Activated T-cell treated with anti-CD3 and anti-CD28 coated beads, Interleukin-2, amount 50 U/mL, for 4 hours (primary cell): ENCODE measurements at places on chromosomes 12 and 14. TPM values are rescaled to one million over a fixed set of nuclear protein-coding genes. Genes with fewer than 3 reads are reported as not detected.

DNA sequence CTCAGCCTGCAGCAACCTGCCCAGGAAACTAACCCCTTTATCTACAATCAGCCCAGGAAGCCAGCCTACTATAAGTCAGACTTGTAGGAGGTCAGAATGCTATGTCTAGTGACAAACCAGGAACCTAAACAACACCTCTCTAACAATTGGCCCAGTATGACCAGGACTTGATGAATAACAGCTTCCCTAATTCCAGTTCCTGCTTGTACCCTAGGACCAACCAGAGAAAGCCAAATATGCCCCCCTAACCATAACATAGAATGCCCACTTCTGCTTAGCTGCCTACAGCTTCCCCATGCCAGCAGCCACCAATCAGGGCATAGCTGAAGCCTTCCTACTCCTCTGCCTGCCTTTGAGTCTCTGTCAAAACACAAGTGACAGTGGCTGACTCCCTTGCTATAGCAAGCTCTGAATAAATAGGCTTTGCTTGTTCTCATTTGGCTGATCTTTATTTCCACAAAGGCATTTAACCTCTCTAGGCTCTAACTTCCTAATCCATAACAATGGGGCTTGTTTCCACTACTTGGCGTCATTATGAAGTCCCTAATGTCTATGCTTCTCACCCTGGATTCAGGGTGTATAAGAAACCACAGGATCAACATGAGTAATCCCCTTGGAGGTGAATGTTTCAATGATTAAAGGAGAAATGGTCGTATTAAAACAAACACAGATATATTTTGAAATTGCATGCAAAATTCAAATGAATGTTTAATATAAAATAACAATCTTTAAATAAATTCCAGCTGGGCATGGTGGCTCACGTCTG is 220.2 kb downstream of the ANO6 start:
- DNase-seq = no peak

DNA sequence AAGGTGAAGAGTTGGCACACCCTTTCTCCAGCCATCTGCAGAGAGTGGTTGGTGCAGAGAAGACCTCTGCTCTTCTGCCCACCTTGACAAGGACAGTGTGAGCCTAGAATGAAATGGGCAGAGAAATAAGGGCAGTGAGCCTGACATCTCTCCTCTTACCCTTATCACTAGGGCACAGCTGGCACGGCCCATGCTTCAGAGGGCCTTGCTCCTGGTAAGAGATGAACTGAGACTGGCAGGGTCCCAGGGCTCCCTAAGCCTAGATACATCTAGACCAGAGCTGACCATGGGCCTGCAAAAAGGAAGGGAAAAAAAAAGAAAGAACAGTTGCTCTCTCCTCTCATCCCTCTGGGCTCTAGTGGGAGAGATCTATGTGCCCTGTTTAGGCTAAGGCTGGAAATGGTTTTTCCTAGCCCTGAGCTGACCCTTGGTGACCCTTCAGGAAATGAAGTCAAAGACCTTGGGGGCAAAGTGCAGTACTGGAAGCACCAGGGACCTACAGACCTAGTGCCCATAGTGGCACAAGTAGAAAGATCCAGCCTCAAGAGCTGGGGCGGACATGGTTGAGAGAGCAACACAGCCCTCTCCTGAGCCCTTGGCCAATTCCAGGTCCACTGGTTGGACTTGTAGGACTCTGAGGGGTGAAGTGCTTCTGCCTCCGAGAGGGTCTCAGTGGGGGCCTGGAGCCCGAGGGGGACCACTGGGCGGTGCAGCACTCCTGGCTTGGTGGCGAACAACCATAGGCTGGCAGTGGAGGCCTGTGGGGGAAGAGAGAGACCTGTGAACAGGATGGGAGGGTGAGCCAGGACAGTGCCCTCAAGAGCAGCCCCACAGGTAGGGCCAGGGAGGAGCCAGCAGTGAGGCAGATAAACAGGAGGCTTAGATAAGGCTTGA is 22.0 kb downstream of the PRPF40B start:
- DNase-seq = no peak

- DNase-seq = no peak
Observed at GRCh38 chr12:61574339-61574738, 685.9 kb upstream of the USP15 start.

DNA sequence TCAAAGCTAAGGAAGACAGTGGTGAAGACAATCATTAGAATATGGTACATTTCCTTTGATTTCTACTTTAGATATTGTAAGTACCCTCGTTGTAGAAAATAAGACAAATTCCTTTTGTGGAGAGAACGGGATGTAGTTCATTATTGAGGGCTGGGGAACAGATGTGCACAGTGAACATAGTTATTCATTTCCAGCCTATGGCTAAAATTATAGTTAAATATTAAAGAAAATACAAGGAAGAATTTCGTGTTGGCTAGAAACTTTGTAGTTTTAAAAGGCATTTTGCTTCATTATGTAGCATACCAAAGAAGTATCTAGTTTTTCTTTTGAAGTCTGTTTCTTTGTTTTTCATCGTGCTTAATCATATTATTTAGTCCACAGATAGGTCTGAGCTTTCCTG is 201.8 kb downstream of the ESR2 start:
- DNase-seq = no peak

- no peak for DNase-seq
Observed at GRCh38 chr14:32682214-32682613, 256.5 kb upstream of the NPAS3 start.

- no peak for DNase-seq
Observed at GRCh38 chr12:24307716-24308335, 358.4 kb upstream of the SOX5 start.

DNA sequence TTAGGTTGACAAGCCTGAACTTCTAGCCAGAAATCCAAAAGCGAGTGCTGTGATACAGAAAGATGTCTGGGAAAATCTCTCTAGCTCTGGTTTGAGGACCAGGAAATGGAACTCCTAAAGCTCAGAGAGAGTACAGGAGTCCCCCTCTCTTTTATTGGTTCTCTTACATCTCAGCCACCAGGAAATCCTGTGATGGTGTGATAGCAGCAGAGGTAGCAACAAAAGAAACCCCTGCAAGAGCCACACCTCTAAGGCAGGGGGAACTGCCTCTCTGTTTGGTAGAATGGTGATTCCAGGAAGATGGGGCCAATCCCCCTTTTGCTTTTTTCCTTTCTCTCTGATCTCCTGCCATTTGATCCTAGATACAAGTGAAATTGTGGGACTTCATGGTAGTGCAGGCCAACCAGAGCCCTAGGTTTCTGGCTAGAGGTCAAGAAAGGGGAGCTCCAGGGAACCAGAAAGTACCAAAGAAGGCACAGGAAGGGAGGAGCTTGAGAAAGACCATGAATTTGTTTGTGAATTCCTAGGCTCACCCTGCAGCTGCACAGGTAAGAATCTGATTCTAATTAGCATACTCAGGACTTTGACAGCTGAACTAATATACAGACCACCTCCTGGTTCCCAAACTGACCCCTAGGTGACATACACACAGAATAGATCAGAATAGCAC is 88.5 kb downstream of the PAPLN start:
- DNase-seq = no peak

- no peak for DNase-seq
Observed at GRCh38 chr12:70876952-70877351, 43.6 kb downstream of the PTPRR start.

GRCh38 chr12:93059925-93060665 is 131.0 kb upstream of the EEA1 start:
- no peak for DNase-seq

- DNase-seq = no peak
Observed at GRCh38 chr14:64719601-64720000, 15.4 kb downstream of the PLEKHG3 start.

DNA sequence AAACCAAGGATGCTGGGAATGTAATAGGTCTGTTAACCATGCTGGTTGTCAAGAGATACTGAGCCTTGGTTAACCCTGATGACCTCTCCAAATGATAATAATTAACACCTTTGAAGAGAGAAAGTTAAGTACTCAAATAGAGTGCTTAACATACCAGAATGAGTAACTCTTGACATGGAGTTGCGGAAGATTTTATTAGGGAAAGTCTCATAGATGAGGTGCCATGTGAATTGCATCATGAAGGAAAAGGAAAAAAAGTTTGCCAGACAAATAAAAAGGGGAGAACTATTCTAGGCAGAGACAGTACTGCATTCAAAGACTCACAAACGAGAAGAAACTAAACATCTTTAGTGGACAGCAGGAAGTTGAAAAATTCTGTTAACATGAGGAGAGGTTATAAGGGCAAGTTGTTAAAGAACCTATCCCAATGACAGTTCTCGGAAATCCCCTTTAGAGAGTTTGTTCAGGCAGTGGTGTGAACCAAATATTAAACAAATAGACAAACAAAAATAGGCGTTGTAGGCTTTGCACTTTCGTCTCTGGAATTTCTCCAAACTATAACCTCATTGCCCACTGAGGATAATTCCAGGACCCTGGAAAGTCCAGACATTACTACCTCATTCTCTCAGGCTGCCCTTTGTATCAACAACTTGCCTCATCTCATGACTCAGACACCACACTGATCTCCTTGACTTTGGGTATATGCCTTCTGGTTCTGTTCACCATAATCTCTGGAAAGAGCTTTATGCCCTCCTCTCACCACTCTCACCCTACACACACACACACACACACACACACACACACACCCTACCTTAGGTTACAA is 435.0 kb downstream of the GXYLT1 start:
- DNase-seq = no peak

DNA sequence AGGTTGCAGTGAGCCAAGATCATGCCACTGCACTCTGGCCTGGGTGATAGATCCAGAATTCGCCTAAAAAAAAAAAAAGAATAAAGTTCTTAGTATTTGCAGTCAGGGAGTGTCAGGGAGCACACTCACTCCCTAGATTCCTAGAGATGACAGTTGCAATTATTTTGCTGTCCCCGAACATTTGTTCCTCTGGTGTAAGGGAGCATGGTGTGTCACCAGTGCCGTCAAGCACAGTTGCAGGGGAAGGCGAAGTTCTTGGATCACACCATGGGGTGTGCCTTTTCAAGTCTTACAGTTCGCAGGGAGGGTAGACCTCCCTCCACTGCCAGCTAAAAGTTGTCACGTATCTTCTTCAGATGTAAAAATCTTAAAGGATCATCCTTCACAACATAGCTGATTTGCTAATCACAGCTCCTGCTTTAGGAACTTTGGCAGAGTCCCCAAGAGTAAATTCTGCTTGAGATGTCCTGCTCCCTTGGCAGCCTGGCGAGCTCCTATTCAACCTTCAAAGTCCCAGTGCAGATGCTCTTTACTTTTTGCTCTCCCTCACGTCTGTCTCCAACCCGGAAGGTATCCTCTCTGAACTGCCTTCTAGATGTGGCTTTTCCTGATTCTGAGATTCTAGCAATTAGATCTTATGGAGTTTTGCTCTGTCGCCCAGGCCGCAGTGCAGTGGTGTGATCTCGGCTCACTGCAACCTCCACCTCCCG is 11.3 kb downstream of the ACACB start:
- DNase-seq = no peak

- no peak for DNase-seq
Observed at GRCh38 chr12:4849115-4849541, 60.6 kb upstream of the KCNA1 start.

GRCh38 chr12:116832353-116832752 is 48.9 kb downstream of the HRK start:
- DNase-seq = no peak

DNA sequence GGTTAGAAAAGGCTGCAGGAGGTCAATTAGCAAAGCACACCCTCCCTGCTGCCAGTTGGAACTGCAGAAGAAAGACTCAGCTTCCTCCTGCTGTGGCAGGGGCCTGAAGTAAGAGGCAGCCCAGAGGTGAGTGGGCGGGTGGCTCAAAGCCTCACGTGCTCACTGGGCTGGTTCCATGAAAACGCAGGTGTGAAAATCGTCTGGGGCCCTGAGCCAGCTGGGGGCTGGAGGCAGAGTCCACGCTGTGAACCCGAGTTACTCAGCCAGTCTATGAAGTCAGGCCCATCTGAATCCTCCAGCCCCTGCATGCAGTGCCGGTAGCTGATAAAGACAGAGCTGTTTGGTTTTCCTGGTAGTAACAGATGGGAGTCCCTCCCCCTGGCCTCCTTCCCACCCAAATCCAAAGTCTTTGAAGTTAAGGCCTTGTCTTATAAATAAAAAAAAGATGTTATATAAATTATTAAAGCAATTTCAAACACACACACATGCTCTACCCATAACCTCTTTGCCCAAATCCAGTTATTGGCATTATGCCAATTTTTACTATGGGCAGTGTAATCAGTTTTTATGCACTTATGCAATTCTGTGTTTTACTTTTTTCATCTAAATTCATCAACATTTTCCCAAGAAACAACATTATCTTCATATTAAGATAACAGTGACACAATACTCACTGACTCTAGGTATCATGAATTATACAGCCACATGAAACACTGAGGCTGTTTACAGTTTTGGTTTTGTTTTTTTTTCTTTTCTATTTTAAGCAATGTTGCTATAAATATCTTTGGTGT is 57.9 kb upstream of the PNMA1 start:
- DNase-seq = peak; percentile 59

- DNase-seq = no peak
Observed at GRCh38 chr14:100391724-100392123, 68.6 kb downstream of the SLC25A47 start.

DNA sequence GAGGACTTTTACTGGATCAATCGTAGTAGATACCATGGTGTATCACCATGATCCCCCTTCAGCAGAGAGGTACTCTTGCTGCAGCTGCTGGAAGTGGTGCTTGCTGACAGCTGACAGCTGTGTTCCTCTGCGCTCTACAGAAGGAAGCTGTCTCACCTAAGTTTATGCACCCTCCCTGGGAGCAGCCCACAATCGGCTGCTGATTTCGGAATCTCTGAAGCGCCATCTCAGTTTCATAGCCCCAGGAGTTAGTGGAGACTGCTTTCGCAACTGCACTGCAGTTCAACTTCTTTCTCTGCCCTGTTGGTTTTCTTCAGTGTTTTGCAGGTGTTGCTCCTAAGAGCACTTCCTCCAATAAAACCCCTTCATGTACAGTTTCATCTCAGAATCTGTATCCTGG is 237.9 kb downstream of the PAWR start:
- no peak for DNase-seq

DNA sequence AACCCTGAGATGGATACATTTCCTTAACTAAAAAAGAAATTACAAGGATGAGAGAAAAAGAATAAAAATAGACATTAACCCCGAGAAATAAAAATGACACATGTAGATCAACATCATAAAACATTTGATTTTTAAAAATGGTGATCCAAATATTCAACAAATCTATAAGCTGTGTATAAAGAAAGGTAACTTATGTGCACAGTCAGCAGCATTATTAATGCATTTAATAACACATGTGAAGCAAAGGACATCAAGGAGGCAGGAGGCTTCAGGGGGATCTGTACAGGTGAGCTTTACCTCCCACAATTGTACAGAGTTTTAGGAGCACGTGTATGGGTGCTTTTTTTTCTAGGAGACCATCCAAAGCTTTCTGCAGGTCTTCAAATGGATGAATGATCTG is 76.1 kb downstream of the MED13L start:
- DNase-seq = no peak

- no peak for DNase-seq
Observed at GRCh38 chr12:89470741-89471509, 53.7 kb downstream of the GALNT4 start.

GRCh38 chr12:92927055-92927435 is 2.0 kb downstream of the EEA1 start:
- peak; percentile 42 for DNase-seq

GRCh38 chr12:64825143-64826021 is 935 bp downstream of the TBC1D30 start:
- DNase-seq = no peak

The B4GALNT1 gene
- total RNA-seq = 3.2 TPM

The FAM186B gene
- total RNA-seq = 0.38 TPM

The ITGB7 gene
- 140 TPM for total RNA-seq

The BEGAIN gene
- total RNA-seq = 3.9 TPM
